Glomerular endothelial cell (primary cell): ENCODE measurements at places on chromosomes 12 and 14. TPM values are rescaled to one million over a fixed set of nuclear protein-coding genes. Genes with fewer than 3 reads are reported as not detected.

DNA sequence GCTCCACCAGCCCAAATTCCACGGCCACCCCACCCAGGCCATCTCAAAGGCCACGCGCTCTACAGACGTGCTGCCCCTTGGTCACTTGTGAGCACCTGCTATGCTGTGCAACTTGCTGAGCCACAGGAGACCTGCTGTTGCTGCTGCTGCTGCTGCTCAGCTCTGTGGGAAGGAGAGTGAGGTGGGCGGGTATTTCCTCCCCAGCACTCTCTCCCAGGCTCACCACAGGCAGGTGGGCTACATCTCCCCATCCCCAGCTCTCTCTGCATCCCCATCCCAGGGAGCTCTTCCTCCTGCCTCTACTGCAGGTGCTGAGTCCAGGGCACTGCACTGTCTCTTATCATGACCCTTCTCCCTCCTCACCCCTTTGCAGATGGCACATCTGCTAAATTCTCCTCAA, 306.9 kb downstream of the BCL11B start:
- DNase-seq: no peak

DNA sequence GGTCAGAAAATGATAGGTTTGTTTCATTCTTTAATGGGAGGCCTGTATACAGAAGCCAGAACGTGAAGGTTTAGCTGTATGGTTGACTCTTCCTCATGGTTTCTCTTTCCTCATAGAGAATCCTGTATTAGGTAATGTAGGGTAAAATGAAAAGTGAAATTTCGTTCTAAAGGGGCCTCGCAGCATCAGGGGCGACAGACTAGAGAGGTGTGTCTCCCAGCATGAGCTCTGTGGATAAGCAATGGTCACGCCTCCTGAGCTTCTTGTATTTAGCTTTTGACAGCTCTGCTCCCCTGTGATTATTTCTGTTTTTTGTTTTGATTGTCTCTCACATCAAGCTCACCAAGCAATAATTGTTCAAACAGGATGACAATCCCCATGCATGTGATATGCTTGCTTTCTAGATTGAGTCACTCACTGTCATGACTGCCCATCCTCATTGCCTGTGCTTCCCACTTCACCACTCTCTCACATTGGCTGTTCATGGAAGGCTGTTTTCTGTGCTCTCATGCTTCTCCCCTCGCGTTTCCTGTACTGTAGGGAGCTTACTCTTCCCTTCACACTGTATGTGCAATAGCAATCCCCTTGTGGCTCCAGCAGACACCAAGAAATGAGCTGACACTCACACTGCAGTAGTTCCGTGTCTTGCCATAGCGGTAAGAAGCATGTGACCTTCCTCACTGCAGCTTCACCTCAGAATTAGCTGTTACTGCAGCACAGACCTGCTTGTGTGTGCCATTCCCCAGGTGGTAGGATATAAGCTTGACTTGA, 44.0 kb downstream of the RAD52 start:
- no peak for DNase-seq

DNA sequence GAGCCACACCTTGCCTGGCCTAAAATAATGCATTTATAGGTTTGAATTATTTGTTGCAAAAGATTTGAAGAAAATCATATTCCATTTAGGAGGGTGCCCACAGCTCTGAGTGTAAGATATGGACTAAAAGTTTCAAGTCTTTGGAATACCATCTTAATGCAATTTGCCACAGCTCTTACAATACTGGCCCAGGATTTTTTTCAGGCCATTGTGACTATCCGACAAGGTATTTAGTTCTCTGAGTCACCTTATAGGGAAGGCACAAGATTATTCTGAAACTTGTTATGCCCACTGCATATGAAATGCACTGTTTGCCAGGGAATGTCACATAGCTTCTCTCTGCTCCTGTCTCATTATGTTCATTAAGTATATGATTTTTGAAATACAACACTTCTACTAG, 29.6 kb upstream of the SLC6A13 start:
- DNase-seq: no peak

GRCh38 chr14:58730792-58731464, 93.2 kb downstream of the DACT1 start:
- no peak for DNase-seq

DNA sequence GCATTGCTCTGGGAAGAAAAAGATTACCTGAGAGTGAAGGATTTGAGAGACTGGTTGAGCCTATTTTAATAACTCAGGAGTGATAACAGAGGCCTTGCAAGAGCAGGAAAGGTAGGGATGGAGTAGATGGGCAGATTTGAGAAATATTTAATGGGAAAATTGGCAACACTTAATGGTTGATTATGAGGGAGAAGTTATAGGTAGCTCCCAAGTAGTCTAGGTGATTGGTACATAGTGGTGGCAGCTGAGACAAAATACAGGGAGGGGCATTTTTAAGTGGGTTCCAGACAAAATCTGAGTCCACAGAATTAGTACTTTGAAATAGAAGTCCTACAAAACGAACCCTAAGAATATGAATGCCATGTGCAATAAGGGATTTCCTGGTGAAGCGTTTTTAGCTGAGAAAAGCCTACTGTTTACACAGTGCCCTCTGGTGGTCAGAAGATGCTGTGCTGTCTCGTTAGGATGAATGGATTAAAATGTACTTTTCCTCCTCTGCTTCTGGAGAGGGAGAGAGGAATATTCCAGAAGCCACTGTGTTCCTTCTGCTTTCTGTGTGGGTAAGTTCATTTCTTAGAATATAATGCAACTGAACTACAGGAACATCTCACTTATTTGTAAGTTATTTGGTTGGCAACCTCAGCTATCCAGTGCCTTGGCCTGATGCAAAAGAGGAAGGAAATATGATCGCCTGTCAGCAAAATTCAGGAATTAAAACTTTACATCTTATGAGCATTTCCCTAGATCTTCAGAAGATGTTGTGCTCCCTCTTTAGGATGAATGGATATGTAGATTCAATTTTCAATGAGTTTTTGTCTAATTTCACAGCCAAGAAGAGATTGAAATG, 6.5 kb downstream of the ZBTB1 start:
- no peak for DNase-seq

DNA sequence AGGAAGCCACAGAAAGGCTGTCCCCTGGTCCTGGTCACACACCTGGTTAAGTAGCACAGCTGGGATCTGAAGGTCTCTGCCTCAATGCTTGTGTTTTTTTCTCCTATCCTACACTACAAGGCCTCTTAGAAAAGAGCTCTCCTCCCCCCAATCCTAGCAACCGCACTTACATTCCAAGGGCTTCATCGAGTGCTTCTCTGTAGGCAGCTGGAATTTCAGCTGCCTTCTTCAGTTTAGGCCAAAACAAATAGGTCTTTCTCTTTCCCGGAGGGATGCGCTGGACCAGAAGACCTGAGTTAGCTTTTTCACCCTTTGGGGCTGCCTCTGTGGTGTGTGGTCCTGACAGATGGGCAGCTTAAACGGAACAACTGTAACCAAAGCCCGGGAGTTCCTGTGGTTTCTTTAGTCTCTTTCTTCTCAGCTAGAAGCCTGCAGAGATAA, 109.7 kb downstream of the GPATCH2L start:
- DNase-seq: no peak

DNA sequence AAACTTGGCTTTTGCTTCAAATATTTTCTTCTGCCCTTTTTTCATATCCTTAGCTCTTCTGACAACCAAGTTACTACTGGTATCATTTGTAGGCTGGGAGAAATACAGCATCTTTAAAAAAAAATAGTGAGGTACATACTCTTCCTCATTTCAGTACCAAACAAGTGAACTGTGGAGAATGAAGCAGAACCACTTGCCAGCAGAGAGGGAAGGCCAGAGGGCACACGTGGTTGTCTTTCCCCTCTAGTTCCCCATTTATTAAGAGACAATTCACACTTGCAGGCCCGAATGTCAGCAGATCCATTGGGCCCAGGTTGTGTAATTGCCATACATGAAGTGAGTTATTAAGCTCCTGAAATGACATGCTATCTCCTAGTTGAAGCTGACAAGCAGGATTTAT, 3.2 kb downstream of the SUSD6 start:
- no peak for DNase-seq

- DNase-seq: no peak
Measured at GRCh38 chr12:87233671-87234070, 795.5 kb downstream of the C12orf50 start.

GRCh38 chr12:80217011-80217535, 117.7 kb downstream of the OTOGL start:
- no peak for DNase-seq

DNA sequence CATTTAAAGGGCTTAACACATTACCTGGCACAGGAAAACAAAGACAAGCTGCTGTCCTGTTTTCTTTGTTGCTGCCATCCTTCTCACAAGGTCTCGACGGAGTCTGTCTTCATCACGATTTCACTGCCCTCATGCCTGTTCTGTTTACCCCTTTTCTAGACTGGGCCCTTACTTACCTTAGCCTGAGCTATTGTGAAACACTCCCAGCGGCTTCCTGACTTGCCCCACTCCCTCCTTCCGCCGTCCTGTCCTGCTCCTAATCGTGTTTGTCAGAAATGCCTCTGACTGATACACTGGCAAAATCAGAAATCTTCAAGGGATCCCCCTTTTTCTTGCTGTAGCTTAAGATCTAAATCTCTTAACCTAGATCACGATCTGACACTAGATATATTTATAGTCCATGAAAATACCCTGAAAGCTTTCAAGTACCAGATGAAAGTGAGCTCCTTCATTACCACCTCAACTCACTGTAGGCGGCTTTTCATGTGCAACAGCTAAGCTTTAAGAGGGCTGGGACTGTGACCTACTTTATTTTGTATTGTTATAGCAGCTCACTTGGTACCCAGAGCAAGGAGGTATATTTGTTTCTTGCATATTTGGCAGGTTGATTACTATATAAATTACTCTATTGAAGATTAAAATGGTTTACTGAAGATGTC, 32.1 kb downstream of the TECPR2 start:
- DNase-seq: no peak

- DNase-seq: no peak
Measured at GRCh38 chr14:105061428-105062047, 3.7 kb downstream of the GPR132 start.

- DNase-seq: no peak
Measured at GRCh38 chr12:40646456-40646855, 45.8 kb upstream of the CNTN1 start.

- DNase-seq: no peak
Measured at GRCh38 chr12:15855646-15856045, 26.5 kb upstream of the STRAP start.

DNA sequence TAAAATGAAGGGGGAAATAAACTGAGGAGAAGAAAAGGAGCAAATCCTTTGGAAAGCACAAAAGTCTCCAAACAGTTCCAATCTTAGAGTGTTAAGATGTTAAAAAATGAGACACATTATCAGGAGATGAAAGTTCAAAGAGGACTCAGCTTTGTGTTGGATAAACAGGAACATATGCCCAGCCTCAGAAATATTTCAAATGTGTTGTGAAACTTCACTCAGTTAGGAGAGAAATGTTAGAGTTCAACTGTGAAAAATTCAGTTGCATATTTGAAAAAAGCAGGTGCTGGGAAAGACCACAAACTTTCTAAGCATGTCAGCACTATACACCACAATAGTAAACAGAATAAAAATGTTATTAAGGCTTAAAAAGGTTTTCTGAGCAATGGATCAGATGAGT, 136.8 kb upstream of the PRKD1 start:
- DNase-seq: no peak

DNA sequence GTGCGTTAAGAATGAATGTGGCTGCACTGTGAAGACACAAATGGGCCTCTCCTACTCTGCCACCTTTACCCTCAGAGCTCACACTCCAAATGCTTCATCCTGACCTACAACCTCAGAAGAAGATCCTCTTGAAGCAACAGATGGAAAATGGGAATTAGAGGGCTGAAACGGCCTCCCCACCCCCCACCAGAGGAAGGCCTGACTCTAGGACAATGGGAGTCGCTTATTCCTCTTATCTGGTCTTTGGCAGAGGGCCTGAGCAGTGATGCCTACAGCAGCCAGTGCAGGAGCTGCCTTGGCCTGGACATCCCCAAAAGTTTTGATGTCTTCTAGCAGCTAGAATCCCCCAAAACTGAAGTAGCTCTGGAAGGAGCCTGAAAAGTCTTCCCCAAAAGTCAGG, 29.2 kb downstream of the BTBD7 start:
- DNase-seq: no peak

DNA sequence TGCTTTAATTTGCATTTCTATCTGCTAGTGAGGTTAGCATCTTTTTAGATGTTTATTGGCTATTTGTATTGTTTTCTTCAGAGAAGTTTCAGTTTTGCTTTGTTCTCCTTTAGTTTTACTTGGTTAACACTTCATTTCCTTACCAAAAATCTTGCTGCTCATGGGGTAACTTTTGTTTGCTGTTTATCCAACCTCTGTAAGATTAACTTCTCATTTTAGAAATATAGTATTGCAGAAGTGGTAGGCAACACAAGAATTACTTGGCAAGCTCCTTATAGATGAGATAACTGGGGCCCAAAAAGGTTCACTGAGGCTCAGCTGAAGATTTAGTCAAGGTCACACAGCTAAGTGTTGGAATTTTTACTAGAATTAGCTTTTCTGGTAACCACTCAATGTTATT, 40.5 kb downstream of the ALKBH1 start:
- DNase-seq: no peak

DNA sequence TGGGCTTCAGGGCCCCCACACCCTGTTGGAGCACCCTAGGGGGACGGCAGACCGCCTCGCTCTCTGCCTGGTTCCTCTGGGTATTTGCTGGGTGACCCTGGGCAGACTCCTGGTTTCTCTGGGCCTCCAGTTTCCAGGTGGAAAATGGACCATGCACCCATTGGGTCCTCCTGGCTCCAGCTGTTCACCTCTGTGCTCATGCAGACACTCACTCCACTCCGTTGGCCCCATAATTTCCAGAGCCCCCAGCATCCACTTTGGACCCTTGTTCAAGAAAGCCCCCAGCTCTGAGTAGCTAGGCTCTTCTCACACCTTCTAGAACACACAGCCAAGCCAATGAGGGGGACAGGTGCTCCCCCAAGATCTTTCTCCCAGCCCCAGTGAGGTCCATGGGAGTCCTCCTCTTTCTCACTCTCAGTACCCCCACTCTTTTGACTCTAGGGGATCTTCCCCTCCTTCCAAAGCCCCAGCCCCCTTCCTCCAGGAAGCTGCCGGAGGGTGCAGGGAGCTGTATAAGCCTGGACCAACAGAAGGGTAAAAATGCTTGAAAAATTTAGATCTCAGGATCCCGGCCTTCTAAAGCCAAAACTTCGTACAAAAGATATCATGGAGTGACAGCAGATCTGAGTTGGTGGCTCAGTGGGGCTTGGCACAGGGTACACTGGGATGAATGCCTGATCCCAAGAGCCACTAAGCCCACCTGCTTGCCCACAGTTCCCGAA, 174.8 kb upstream of the RTL1 start:
- DNase-seq: no peak

Gene ADCY4
- 63.3 and 115 TPM in 2 replicates for total RNA-seq

Gene MYO1H
- total RNA-seq: not detected in 2 replicates

Gene SPRYD4
- total RNA-seq: 1.7 TPM in 2 replicates

Gene PIGH
- total RNA-seq: 11.3 and 16.5 TPM in 2 replicates

Gene RNASE2
- not detected in 2 replicates for total RNA-seq

Gene RIMBP2
- total RNA-seq: not detected in 2 replicates

Gene CEBPE
- total RNA-seq: not detected in 2 replicates

Gene TXNRD1
- total RNA-seq: 171 and 346 TPM in 2 replicates

Gene OR6C2
- not detected in 2 replicates for total RNA-seq

Gene ATXN7L3B
- total RNA-seq: 21.7 and 25.7 TPM in 2 replicates

Gene OR6C6
- not detected in 2 replicates for total RNA-seq

Gene KRT78
- total RNA-seq: not detected in 2 replicates

Gene EGLN3
- total RNA-seq: 1.3 and 2.9 TPM in 2 replicates

Gene SLC10A1
- total RNA-seq: not detected in 2 replicates

Gene RNASE4
- total RNA-seq: 4.0 and 7.8 TPM in 2 replicates
